Activated CD4-positive, CD25-positive, alpha-beta regulatory T cell treated with anti-CD3 and anti-CD28 coated beads, Interleukin-2, amount 50 U/mL, for 24 hours (primary cell): ENCODE measurements at places on chromosomes 7 and 10.

- peak; percentile 58 for ATAC-seq
Observed at GRCh38 chr7:32500922-32501341, 5.6 kb downstream of the AVL9 start.

DNA sequence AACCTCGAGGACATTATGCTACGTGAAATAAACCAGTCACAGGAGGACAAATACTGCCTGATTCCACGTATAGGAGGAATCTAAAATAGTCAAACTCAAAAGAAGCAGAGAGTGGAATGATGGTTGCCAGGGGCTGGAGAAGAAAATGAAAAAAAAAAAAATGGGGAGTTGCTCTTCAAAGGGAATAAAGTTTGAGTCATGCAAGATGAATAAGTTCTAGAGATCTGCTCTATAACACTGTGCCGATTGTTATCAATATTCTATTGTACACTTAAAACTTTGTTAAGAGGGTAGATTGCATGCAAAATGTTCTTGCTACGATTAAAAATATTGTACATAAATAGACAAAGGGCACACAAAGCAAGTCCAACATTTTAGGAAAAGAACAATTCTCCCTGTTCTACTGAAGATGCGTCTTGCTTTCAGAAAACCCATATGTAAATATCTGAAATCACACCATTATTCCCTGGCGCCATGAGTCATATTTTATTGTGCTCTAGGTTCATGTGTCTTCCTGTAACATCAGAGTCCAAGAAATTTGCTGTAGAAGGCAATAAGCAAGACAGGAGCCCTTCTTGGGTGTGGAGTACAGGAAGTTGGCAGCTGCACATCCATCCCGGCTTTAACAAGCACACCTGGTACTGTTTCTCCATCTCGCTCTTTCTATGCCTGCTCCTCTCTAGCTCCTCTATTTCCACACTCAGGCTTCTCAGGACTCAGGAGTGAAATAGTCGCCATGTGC lies 145.9 kb downstream of the GFRA1 start:
- ATAC-seq: no peak

GRCh38 chr10:3780021-3780770 lies 4.8 kb downstream of the KLF6 start:
- no peak for ATAC-seq

DNA sequence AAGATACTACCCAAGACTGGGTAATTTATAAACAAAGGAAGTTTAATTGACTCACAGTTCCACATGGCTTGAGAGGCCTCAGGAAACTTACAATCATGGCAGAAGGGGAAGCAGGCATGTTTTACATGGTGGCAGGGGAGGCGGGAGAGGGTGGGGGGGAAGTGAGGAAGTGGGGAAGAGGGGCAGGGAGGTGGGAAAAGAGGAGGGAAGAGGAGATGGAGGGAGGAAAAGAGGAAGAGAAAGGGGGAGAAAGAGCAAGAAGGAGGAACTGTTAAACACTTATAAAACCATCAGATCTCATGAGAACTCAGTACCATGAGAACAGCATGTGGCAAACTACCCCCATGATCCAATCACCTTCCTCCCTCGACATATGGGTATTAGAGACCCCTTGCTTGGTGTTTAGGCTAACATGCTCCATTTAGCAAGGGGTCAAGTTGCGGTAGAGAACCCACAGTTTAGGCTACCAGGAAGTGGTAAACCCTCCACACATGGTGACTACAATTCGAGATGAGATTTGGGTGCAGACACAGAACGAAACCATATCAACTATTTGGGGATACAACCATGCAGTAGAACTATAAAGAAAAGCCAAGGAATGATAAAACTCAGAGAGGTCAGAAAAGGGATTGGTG lies 3.5 kb upstream of the LMBR1 start:
- no peak for ATAC-seq

GRCh38 chr7:129168231-129169021 lies 20.0 kb upstream of the SMO start:
- ATAC-seq: no peak

GRCh38 chr7:24812305-24812945 lies 55.2 kb upstream of the GSDME start:
- no peak for ATAC-seq

GRCh38 chr10:69044546-69044945 lies 43.4 kb upstream of the SRGN start:
- no peak for ATAC-seq

DNA sequence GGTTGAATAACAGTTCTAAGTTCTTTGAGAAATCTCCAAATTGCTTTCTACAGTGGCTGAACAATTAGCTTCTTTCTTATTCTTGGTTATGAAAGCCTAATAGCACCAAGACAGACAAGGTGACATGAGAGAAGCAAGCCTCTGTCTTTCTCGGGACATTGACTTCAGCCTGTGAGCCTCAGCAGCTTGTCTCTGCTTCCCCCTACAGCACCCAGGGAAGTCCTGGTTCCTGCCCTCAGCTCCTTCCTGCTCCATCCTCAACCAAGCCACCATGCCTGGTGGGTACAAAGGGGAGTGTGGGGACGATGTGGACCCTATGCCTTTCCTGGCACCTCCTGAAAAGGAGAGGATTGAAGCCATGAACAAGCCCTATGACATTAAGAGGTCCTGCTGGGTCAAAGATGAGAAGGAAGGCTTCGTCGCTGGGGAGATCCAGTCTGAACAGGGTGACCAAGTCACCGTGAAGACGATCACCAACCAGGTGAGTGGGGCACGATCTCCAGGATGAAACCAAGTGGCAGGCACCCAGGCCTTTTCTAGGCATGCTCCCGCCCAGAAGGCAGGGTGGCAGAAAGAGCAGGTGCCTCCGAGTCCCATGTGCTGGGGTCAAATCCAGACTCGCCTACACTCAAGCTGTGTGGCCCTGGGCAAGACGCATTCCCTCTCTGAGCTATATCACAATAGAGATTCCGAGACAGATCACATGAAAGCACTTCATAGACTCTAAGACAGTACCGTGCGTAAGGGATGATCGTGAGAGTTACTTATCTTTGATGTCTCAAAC lies 30.8 kb upstream of the KPNA7 start:
- ATAC-seq: no peak

- ATAC-seq: no peak
Observed at GRCh38 chr7:97439637-97440214, 292.2 kb upstream of the TAC1 start.

- ATAC-seq: no peak
Observed at GRCh38 chr10:120983721-120984120, 132.6 kb downstream of the WDR11 start.

- no peak for ATAC-seq
Observed at GRCh38 chr7:1163121-1163520, 3.1 kb upstream of the ZFAND2A start.

GRCh38 chr10:86162696-86163400 lies 203.7 kb downstream of the GRID1 start:
- no peak for ATAC-seq

- ATAC-seq: no peak
Observed at GRCh38 chr10:100347568-100348195, 649 bp downstream of the SCD start.

- peak; percentile 30 for ATAC-seq
Observed at GRCh38 chr10:102117391-102118159, 2.6 kb downstream of the LDB1 start.

DNA sequence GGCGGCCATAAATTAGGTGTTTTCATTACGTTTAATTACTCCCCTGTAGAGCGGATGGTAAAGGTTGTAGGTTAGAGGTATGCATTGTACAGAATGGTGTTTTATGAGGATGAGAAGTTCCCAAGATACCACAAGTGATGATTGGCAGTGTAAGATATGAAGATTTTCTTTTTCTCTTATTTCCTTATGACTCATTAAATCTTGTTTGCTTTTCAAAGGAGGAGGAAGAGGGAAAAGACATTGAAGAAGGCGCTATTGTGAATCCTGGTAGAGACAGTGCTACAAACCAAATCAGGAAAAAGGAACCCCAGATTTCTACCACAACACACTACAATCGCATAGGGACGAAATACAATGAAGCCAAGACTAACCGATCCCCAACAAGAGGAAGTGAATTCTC lies 133.9 kb downstream of the AASS start:
- ATAC-seq: no peak

- no peak for ATAC-seq
Observed at GRCh38 chr7:79046061-79046460, 407.4 kb downstream of the MAGI2 start.

DNA sequence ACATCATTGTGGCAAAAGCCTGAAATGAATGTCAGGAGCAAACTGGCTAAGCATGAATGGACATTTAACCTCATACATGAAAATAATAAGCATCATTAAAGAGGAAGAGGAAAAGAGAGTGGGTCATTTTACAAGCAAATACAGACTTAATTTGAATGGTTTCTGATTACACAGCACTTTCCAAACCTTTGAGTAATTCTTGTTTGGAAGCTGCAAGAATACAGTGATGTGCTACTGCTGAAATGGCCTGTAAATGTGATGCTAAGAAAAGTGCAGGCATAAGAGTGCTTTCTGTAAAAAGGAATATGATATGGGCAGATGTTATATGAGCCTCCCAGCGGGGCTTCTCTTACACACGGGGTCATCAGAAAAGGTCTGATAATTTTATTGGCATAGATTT lies 30.2 kb downstream of the TAS2R16 start:
- no peak for ATAC-seq

GRCh38 chr7:89517815-89518214 lies 636.5 kb upstream of the STEAP1 start:
- no peak for ATAC-seq

- ATAC-seq: no peak
Observed at GRCh38 chr7:155774947-155775346, 37.3 kb downstream of the SHH start.

DNA sequence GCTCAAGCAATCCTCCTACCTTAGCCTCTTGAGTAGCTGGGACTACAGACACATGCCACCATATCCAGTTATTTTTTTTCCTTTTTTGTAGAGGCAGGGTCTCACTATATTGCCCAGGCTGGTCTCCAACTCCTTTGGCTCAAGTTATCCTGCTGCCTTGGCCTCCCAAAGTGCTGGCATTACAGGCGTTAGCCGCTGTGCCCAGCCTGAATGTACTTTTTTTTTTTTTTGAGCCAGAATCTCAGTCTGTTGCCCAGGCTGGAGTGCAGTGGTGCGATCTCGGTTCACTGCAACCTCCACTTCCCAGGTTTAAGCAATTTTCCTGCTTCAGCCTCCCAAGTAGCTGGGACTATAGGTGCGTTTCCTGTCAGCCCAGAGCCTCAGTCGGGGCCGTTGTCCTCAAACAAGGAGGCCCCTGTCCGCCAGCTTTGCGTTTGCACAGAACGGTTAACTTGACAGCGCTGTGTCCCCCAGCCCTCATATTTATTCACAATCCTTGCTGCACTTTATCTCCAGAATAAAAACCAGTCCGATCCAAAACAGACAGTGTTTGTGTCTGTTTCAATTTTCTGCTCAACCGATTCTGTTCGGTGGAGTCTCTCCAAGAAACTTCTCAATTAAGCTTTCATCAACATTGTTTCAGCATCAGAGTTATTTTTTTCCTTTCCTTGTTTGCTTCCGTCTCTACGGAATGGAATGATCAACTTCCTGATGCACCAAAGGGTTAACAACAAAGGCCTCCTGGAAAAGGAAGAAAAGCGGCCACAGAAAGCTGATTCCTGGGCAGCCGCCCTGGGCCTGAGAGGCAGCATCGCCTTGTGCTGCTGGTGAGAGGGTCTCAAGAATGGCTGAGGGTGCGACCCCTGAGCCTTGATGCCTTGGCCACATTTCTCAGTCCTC lies 64.5 kb downstream of the PDIA4 start:
- no peak for ATAC-seq

- no peak for ATAC-seq
Observed at GRCh38 chr7:123209786-123210185, 10.0 kb upstream of the SLC13A1 start.

GRCh38 chr7:31782411-31782991 lies 95.5 kb downstream of the PPP1R17 start:
- no peak for ATAC-seq

DNA sequence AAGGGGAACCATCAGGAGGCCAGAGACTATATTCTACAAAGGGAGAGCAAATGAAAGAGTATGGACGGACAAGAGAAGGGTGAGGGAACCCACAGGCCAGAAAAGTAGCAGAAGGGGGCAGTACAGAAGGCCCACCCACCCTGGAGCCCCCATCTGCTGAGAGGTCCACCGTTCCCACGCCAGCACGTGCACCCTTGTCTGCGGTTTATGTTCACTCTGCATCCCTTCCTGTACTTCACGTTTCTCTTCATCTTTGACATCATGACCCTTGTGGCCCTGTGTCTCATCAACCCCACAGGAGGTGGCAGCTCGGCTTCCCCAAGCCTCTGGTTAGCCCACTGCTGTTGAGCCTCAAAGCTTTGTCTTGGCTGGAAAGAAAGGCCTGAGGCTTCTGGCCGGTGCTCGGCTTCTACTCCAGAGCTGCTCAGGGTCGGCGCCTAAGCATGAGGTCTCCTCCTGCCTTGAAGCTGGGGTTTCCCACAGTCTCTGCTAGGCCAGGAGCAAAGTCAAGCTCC lies 138.0 kb downstream of the DLG5 start:
- no peak for ATAC-seq

GRCh38 chr7:38276096-38276877 lies 2.9 kb upstream of the TARP start:
- ATAC-seq: no peak

GRCh38 chr10:34235164-34235832 lies 579.8 kb downstream of the PARD3 start:
- ATAC-seq: no peak

GRCh38 chr10:102660888-102661657 lies 16.8 kb downstream of the TRIM8 start:
- ATAC-seq: peak; percentile 82

GRCh38 chr10:127310430-127310829 lies 114.0 kb upstream of the INSYN2A start:
- ATAC-seq: no peak

DNA sequence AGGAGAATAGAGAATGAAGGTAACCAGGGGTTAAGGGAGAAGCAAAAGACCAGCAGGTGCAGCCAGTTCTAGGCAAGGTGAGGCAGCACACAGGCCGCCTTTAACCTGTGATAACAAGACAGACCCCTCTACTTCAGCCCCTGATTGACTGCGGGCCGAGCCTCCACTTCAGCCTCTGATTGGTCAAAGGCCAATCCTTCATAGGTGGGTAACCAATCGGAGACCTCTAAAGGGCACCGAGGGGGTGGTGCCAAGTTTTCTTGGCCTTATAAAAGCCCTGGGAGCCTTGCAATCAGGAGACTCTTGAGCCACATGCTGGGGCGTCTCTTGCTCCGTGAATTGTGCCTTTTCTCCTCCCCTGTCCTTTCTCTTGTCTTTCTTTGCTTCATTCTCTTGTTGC lies 98.8 kb downstream of the ELFN1 start:
- ATAC-seq: no peak

GRCh38 chr10:133326745-133327650 lies 9.7 kb downstream of the CALY start:
- no peak for ATAC-seq

GRCh38 chr7:98278408-98278807 lies 3.1 kb upstream of the BRI3 start:
- ATAC-seq: no peak

GRCh38 chr7:83156006-83156405 lies 6.7 kb downstream of the PCLO start:
- ATAC-seq: no peak

- no peak for ATAC-seq
Observed at GRCh38 chr10:98270073-98270740, 2.2 kb upstream of the LOXL4 start.

- no peak for ATAC-seq
Observed at GRCh38 chr7:18179093-18179492, 151.4 kb upstream of the PRPS1L1 start.
